WTC11 (cell line): ENCODE measurements at places on chromosomes 13 and 19. TPM values are rescaled to one million over a fixed set of nuclear protein-coding genes. Genes with fewer than 3 reads are reported as not detected.

The DCUN1D2 gene
- 34.0 to 42.5 TPM (median 36.0 TPM) in 3 replicates for total RNA-seq

The ZNF681 gene
- 12.9 to 16.9 TPM (median 14.5 TPM) in 3 replicates for total RNA-seq

The ZNF560 gene
- total RNA-seq = 4.4 to 5.8 TPM (median 4.9 TPM) in 3 replicates

The ZNF180 gene
- 7.5 to 9.3 TPM (median 8.9 TPM) in 3 replicates for total RNA-seq

The CRX gene
- total RNA-seq = 0.17 to 0.53 TPM (median 0.25 TPM) in 3 replicates

The ZNF844 gene
- total RNA-seq = 9.1 to 10.5 TPM (median 9.4 TPM) in 3 replicates

DNA sequence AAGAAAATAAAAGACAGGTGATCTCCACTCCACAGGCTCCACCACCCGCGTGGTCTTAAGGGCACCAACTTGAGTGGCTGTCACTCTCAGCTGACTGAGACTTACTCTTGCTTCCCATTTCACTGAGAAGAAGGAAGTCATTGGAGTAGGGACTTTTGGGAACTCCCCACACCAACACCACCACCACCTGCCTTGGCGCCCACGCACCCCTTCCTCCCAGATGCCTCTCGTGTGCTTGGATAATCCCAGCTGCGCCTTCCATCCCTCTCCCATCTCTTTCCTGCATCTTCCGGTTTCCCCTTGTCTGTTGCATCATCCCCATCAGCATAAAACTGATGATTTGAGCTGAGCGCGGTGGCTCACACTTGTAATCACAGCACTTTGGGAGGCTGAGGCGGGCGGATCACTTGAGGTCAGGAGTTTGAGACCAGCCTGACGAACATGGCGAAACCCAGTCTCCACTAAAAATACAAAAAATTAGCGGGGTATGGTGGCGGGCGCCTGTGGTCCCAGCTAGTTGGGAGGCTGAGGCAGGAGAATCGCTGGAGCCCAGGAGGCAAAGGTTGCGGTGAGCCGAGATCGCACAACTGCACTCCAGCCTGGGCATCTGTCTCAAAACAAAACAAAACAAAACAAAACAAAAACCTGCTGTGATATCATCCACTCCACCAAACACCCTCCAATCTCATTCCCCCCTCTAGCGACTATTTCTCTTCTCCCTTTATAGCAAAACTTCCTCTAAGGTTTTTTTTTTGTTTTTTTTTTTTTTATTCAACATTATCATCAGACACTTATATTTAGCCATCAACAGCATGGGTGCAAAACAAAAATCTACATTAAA is 25.5 kb downstream of the AP2S1 start:
- DNase-seq = no peak

DNA sequence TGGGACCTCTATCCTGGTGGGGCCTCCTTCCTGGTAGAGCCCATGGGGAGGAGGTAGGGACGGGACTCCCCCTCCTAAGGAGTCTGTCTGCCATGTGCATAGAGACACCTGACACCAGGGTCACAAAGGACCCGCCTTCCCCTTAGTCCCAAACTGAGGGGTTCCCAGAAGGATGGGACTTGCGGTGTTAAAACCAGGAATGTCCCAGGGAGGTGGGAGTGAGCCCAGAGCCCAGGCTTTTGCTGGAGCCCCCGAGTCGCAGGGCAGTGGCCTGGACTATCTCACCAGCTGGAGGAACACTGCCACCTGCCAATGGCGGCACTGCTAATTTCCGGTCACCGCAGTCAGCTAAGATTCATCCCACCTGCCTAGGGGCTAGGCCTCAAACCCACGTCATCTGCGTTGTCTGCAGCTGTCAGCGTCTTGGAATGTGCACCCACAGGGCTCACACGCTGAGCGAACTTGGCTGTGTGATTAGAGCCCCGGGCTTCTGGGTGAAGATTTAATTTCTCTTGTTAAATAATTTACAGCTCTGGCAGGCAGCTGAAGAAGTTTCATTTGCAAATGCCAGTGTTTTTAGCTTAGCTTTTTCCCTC is 31.9 kb upstream of the ATP11A start:
- no peak for DNase-seq

DNA sequence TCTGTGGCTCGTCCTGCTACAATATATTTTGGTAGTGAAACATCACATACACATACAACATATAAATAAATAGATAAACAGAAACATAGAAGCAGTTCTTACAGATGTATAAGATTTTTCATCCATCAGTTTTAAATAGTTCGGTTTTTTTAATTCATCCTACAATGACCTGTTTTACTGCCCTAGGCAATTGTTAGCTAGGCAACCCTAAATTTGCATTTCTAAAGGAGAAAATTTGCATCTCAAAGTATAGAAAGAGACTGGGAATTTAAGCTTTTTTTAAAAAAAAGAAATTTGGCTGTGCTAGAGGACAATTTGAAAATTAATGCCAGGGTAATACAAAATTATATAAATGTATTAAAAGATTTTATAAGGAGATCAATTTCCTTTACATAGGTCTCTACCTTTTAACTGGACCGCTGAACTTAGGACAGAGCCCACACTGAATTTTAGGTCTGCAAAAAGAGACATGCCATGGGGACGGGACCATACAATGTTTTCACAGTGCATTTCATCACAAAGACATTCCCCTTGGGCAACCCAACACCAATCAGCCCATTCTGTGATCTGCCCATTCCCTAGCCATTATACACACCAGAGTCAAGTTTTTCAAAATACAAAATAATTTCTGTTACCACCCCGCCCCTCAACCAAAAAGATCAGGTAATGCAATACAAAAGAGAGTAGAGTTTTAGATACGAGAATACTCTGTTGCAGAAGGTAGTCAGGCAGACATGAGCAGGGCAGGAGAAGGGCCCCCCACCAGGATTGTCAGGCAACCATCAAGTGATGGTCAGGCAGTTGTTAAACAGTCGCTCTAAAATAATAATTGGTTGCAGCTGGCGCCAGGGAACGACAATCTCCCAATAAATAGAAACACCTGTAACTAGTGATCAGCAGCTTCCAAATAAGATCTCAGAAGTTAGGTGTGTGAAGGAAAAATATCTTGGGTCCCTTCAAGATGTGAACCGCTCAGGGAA is 299.7 kb upstream of the SGCG start:
- no peak for DNase-seq

DNA sequence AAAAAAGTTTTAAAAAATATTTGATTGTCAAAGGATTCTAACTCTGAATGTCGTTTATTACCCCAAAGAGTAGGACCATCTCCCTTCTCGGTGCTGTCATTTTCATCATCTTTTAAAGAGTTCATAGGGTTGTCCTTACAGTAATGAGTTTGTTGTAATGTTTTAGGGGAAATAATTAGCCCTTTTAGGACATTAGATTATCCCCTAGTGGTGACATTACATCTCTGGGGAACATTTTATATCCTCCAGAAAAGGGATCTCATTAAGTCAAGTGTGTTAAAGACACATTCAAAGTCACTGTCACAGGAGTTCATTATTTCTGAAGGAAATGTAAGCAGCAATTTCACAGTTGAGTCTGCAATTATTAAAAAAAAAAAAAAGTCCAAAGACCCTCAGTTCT is 99.3 kb upstream of the GJB6 start:
- no peak for DNase-seq

- DNase-seq = no peak
Measured at GRCh38 chr19:19597809-19598306, 20.6 kb downstream of the PBX4 start.

DNA sequence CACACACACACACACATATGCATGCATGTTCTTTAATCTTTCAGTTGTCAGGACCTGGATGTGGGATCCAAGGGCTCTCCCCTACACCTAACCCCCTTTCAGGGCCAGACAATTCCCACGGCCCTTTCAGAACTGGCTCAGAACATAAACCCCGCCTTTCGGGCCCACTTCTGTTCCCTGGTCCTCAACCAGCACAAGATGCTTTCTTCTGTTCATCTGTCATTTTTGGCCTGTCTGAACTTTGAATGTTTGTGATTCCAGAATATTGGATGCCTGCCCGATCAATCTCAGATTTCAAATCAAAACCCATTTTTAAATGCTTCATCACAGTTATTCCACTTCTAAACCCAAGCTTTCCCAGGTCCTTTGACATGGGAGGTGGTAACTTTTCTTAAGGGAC is 167.3 kb downstream of the USP12 start:
- no peak for DNase-seq

DNA sequence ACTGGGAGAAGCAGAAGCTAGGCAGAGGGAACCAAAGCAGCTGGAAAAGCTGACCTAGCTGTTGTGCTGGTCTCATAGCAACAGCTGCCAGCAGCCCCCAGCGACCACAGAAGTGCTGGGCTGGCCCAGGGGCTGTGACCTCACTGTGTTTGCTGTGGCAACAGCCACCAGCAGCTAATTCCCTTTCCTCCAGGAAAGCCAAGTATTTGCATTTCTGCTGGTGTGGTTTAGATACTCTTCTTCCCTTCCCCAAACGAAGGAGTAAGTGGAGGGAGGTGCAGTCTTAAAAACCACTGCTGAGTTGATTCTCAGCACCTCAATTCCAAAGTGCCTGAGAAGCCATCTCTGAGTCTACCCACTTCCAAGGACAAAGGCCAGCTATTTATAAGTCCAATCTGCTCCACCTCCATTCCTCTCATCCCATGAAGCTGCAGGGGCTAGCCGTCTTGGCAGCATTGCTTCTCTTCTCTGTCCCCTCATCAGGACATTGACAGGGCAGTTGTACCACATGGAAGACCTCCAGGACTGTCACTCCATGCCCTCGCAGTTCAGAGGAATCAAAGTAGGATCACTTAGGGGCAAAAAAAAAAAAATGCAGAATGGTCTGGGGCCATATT is 11.5 kb upstream of the CCDC97 start:
- no peak for DNase-seq

- no peak for DNase-seq
Measured at GRCh38 chr13:30119476-30119875, 187.9 kb downstream of the KATNAL1 start.

DNA sequence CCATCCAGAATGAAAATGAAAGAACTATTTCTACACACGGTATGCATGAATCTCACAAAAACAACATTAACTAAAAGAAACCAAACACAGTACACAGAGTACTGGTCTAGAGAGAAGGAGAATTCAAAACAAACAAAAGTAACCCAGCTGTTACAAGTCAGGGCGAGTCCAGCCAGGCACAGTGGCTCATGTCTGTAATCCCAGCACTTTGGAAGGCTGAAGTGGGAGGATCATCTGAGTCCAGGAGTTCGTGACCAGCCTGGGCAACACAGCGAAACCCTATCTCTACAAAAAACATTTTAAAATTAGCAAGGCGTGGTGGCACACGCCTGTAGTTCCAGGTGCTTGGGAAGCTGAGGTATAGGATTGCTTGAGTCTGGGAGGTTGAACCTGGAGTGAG is 1.7 kb upstream of the PSMC4 start:
- DNase-seq = no peak

GRCh38 chr19:2339644-2340310 is 11.3 kb downstream of the SPPL2B start:
- no peak for DNase-seq

DNA sequence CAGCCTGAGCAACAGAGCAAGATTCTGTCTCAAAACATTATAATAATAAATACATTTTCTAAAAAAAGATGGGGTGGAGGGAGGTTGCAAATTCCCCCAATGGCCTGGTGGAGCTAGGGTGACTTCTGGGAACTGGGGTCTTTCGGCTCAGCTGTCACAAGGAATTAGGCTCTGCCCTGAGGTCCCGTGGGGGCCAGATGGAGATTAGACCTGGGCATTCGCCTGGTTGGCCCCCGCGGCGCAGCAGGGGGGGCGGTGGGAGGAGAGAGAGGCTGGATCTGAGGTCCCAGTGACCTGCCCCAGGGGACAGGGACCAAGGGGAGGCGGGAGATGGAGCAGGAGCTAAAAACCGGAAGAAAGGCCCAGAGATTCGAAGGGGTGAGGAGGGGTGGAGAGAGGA is 14.8 kb downstream of the FUT6 start:
- DNase-seq = no peak

DNA sequence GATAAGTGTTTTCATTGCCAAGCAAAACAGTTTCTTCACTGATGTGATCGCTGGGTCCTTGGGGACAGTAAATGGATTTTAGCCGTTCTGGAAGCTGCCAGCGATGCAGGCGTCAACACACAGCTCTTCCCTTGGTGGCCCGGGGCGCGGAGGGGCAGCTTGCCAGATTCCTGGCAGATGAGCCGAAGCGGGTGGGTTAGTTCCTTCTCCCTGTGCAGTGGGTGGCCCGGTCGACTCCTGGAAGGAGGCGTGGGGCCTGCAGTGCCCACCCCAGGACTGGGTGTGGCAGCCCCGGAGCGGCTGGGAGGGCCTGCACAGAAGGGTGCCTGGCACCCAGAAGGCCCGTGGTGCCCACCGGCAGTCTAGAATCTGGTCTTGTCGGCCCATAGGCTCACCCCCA is 69.0 kb downstream of the KDM4B start:
- no peak for DNase-seq

GRCh38 chr13:26629260-26629825 is 71.9 kb downstream of the WASF3 start:
- no peak for DNase-seq

DNA sequence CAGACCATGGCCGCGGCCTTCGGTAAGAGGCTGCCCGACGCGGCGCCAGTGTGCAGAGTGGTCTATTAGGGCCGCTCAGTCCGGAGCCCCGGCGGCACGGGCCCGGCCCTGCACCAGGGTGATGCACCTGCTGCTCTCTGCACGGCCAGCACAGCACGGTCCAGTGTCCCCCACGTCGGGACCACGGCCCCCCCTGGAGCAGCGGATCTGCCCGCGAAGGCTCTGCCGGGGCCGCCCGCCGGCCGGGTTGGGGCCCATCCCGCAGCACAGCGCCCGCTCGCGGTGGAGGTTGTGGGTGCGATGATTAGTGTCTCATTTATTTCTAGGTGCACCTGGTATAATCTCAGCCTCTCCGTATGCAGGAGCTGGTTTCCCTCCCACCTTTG is 7.9 kb downstream of the PTBP1 start:
- no peak for DNase-seq

DNA sequence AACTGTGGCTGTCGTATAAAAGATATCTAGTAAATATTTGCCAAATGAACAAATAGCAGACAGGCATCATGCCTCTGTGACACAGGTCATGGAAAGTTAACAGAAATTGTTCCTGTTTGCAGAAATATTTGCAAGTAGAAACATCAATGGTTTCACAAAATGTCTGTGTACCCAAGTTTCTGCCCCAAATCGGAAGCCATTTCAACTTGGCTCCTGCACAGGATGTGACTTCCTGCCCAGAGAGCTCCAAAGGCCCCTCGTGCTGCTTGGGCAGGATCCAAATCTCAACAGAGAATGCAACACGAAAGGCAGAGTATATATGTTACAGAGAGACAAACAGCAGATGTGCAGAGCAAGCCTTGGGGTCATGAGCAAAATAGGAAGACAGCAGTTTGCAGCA is 95.5 kb upstream of the SERP2 start:
- no peak for DNase-seq

- DNase-seq = no peak
Measured at GRCh38 chr19:54035215-54036178, 28.2 kb downstream of the VSTM1 start.
